B cell (primary cell): ENCODE measurements at places on chromosomes 2 and 18. TPM values are rescaled to one million over a fixed set of nuclear protein-coding genes. Genes with fewer than 3 reads are reported as not detected.

L3MBTL4 gene
- total RNA-seq, result 11.6 and 11.9 TPM in 2 replicates

CNGA3 gene
- not detected in 2 replicates for total RNA-seq

FAHD2A gene
- total RNA-seq, result 18.3 and 24.8 TPM in 2 replicates

KCNIP3 gene
- total RNA-seq, result not detected in 2 replicates

IL36RN gene
- total RNA-seq, result not detected in 2 replicates

RAB6C gene
- not detected in 2 replicates for total RNA-seq

WIPF1 gene
- total RNA-seq, result 377 and 390 TPM in 2 replicates

LRRC30 gene
- total RNA-seq, result not detected in 2 replicates

ZC3H6 gene
- total RNA-seq, result 16.6 and 21.9 TPM in 2 replicates

PSD4 gene
- 203 and 217 TPM in 2 replicates for total RNA-seq

GALNT14 gene
- total RNA-seq, result 4.9 and 6.2 TPM in 2 replicates

C2orf15 gene
- 1.0 and 1.2 TPM in 2 replicates for total RNA-seq

DLX1 gene
- total RNA-seq, result not detected in 2 replicates

ZNF24 gene
- 80.1 and 83.7 TPM in 2 replicates for total RNA-seq

TMEM37 gene
- total RNA-seq, result not detected in 2 replicates
